ENCODE measurements at places on chromosomes 1 and 21.

DNA sequence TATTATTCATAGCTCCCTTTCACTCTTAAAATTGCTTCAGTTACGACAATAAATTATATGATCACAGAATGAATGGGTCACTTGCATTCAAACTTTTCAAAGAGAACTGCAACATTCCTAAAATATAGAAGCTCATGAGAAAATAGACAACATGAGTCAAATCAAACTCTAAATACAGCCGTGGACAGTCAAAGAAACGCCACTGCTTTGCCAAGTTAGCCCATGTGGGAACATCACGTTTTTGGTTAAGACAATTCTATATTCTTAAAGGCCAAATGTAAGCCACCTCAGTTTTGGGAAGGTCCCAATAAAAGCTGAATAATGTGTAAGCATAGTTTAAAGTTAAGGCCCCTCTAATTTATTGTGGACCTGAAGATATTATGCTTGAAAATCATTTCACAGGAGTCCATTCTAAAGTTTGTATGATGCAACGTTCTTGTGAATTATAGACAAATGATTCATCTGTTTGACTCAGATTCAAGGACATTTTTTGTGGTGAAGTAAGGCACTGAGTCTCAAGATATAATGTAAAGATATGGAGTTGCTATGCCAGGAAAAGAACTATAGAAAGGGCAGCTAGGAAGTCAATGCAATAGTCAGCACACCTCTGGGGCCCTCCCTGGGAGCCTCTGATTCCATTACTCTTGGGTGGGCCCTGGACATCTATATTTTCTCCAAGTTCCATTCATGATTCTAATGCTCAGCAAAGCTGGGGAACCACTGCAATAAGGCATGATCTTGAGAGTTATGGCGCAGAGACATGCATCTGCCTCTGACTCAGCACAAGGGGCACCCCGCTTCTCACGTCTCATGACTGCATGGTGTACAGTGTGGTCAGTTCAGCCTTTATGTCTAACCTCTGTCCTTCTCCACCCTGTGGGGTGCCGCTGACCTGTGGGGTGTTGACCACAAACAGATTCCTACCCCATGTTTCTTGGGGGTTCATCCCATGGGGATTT is 33.9 kb downstream of the ETS2 start:
- no peak for DNase-seq

- no peak for DNase-seq
Observed at GRCh38 chr1:9128166-9128519, 759 bp downstream of the GPR157 start.

DNA sequence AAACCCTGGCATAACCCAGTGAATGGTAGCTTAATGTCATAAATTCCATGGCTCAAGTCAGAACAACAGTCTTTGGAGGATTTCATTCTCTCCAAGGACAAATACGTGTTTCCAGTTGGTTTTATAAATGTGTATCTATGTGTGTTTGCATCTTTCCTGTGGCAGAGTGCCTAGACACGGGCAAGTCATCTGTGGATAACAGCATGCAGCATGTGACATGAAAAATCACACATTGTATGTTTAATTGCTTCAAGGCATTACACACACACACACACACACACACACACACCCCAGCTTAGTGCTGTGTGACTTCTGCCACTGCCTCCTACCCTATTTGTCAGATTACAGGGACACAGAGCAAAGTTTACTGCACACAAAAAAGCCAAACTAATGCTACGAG is 68.2 kb upstream of the SSX2IP start:
- DNase-seq = no peak

DNA sequence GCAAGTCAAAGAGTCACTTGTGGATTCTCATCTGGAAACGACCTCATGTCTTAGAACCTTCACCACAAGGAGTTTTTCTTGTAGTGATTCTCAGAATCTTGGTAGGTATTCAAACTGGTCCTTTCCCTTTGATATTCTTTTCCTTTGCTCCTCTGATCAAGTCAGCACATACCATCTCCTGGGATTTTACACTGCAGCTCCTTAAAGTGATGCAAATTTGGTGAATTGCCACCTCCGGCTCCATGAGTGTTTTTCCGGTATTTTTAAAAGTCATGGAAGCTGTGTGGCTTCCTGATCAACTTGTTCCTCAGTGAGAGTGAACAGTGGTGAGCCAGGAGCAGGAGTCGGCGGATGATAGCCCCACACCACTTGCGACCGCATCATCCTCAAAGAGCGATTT is 182.1 kb upstream of the DAB1 start:
- DNase-seq = no peak

GRCh38 chr1:217443845-217444244 is 187.0 kb downstream of the GPATCH2 start:
- DNase-seq = no peak

- DNase-seq = no peak
Observed at GRCh38 chr1:154502744-154503115, 518 bp upstream of the SHE start.

DNA sequence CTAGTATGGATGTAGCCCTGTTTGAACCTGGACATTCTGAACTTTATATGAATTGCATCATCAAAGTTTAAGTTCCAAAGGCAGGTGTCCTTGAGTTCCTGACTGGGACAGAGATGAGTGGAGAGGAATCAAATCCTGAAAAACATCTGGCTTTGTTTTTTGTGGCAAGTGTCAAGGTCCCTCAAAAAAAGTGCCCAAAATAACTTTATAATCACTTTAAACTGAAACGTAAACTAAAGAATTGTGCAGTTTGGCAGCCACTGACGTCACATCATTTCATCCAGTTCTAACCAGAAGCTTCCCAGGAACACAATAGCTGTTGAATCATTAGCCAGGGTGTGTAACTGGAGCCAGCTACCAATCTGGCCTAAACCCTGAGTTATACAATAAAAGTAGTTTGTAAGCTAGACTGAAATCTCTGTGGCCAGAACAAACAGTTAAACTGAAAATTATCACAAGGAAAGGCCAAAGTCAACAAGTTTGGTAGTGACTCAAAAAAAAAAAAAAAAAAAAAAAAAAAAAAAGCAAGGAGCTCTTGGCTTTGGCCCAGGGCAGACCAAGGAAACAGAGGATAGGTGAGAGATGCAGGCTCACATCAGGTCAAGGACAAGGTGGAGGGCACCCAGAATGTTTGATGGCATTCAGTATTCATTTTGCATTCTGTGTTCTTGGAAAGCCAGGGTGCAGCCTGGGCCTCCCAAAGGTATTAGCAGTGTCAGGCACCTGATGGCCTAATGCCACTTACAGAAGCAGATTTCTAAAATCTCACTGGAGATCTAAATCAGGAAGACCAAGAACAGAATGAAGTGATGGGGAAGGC is 74.3 kb downstream of the TNFSF18 start:
- DNase-seq = no peak

- no peak for DNase-seq
Observed at GRCh38 chr1:156680056-156680455, 2.8 kb upstream of the NES start.

- DNase-seq = no peak
Observed at GRCh38 chr1:178011465-178011828, 41.6 kb upstream of the SEC16B start.

GRCh38 chr1:40404670-40405462 is 31.3 kb downstream of the SMAP2 start:
- DNase-seq = no peak

GRCh38 chr1:6414443-6414844 is 5.3 kb downstream of the HES2 start:
- DNase-seq = peak; percentile 64

GRCh38 chr1:174469687-174470086 is 21.9 kb downstream of the GPR52 start:
- no peak for DNase-seq

DNA sequence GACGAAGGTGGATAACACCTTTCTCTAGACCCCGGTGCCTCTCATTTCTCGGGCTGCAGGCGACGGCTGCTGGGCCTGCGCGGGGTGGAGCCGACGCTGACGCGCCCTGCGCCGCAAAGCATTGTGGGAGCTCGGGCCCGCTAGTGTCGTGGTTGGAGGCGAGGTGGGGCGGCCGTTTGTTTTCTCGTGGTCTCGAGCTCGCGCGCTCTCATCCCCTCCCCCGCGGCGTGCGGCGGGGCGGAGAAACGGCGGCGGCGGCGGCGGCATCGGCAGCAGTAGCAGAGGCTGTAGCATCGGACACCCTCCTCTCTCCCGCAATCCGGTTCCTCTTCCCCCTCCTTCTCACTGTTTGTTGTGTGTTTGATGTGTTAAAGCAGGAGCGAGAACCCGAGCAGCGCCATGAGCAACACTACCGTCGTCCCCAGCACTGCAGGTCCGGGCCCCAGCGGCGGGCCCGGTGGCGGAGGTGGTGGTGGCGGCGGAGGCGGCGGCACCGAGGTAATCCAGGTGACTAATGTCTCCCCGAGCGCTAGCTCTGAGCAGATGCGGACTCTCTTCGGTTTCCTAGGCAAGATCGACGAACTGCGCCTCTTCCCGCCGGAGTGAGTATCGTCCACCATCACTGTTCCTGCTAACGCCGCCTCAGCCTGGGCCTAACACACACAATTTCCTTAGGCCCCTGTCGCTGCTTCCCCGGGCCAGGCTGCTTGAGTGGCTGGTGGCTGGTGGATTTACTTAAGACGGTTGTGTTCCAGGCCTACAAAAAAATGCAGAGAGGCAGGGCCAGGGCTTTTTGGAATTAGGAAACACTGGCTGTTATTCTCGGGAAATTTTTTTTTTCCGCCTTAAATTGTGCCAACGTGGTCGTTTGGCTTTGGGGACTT is at the start of gene SRSF11:
SRSF11 (plus strand) TSS at position 143 of the 884 bp plus-strand sequence; CDS start at position 400, 257 bp downstream.
- DNase-seq = peak; percentile 99

DNA sequence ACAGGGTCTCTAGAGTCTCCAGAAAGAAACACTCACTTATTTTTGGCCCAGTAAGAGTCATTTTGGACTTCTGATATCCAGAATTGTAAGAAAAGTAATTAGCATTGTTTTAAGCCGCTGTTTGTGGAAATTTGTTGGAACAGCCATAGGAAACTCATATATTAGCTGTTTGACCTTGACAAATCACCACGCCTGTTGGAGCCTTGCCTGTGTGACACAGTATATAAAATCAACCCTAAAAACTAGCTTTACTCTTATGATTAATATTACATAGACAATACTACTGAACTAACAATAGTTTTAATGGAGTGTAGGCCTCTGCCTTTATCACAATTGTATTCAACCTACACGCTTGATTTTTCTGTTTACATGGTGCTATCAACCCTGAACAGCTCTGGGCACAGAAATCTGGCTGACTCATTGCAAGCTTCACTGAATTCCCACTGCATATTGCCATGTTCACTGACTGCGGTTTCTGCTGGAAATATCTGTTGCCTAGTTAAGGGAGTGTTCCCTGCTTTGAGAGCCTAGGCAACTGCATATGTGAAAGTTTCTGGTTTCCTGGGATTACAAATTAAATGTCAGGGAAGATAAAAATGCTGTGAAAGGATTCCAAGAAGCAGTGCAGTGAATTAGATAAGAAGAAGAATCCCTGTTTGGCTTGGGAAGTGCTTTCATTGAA is 419.5 kb upstream of the DEPDC1 start:
- DNase-seq = no peak

GRCh38 chr1:61208831-61209230 is 126.5 kb downstream of the NFIA start:
- DNase-seq = no peak

GRCh38 chr21:45154511-45155508 is 80.4 kb downstream of the ADARB1 start:
- DNase-seq = peak; percentile 40

DNA sequence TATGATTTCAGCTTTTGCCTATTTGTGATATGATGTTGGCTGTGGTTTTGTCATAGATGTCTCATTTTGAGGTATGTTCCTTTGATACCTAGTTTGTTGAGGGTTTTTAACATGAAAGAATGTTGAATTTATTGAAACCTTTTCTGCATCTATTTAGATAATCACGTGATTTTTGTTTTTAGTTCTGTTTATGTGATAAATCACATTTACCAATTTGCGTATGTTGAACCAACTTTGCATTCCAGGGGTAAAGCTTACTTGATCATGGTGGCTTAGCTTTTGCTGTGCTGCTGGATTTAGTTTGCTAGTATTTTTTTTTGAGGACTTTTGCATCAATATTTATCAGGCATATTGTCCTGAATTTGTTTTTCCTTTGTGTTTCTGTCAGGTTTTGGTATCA is 26.5 kb upstream of the IFI16 start:
- no peak for DNase-seq

DNA sequence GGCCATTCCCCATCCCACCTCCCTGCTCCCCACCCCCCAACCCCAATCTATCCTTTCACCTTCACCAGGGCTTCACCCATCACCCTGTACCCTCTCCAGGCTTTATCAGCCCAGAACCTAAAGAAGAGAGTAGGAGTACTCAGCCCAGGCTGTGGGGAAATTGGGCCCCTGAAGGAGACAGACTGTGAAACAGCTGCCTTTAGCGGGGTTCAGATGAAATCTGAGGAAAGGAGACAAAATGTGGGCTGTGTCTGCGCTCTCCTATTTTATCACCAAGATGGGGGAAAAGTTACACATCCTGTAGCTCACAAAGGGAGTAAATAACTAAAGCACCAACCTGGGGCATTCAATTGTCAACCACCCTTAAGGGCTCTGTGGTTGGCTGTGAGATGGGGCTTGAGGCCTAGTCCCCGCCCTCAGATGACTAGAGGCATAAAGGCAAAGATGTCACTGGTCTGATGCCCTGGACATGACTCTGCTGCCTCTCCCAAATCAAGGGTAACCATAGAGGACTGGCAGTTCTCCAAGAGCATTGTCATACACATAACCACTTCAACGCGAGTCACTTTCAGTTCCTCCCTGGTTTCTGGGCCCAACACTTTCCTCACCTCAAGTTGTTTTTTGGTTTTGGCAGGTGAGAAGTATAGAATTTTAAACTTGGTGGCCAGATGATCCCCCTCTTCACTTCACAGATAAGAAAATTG is 30.0 kb downstream of the SLC27A3 start:
- peak; percentile 64 for DNase-seq

GRCh38 chr1:169368406-169368769 is 393 bp downstream of the BLZF1 start:
- peak; percentile 52 for DNase-seq

DNA sequence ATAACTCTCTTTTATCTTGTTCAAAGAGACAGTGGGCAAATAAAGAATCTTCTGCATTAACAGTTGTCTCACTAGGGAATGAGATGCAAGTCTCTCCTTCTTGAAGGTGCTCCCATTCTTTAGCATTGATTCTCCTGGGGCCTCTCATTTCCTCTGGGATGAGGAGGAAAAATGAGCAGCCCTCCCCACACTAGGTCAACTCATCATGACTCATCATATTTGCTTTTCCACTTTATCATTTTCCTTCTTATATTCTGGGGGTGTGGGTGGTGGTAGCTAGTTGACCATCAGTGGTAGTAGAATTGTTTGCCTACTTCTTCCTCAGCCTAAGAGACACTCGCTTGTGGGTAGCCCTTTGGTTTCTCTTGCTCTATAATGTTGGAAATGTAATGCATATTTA is 182.0 kb upstream of the C1orf87 start:
- no peak for DNase-seq

DNA sequence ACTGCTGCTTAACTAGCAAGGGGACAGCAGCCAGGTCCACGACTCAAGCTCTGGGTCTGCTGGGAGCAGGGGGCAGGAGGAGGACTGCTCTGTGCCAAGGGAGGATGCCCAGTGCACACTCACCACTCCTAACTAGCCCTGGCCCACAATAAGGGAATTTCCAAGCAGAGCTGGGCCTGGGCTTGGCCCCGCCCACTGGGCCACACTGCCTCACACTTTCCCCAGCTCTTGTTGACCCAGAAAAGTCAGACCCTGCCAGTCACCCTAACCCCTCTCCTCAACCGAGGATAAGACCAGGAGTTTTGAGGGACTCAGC is 18.7 kb downstream of the SLC9A1 start:
- peak; percentile 41 for DNase-seq

GRCh38 chr1:165600793-165601192 is 30.2 kb upstream of the MGST3 start:
- no peak for DNase-seq

Measured in activated T-cell treated with anti-CD3 and anti-CD28 coated beads, Interleukin-2, amount 50 U/mL, for 24 hours (primary cell).